ENCODE measurements at places on chromosomes 3 and 15. TPM values are rescaled to one million over a fixed set of nuclear protein-coding genes. Genes with fewer than 3 reads are reported as not detected.

Gene BCHE
- 2.6 TPM for total RNA-seq

Gene PARP16
- 8.5 TPM for total RNA-seq

Gene LMAN1L
- total RNA-seq = not detected

Gene GOLGA8M
- 2.9 TPM for total RNA-seq

Gene ARGFX
- not detected for total RNA-seq

Measured in breast epithelium (tissue), 4 donors.